Nephron progenitor cell (in vitro differentiated cells): ENCODE measurements at places on chromosomes 3 and 15.

GRCh38 chr3:115713284-115713683 is 90.0 kb downstream of the GAP43 start:
- no peaks in the 10 kb centered on the region for H3K4me1 ChIP-seq
- H3K36me3 ChIP-seq: no peaks in the 10 kb centered on the region
- no peak overlapping the region for H3K4me3 ChIP-seq
- H3K27me3 ChIP-seq: no peaks in the 10 kb centered on the region
- no peak overlapping the region for H3K27ac ChIP-seq
- DNase-seq: no peak

DNA sequence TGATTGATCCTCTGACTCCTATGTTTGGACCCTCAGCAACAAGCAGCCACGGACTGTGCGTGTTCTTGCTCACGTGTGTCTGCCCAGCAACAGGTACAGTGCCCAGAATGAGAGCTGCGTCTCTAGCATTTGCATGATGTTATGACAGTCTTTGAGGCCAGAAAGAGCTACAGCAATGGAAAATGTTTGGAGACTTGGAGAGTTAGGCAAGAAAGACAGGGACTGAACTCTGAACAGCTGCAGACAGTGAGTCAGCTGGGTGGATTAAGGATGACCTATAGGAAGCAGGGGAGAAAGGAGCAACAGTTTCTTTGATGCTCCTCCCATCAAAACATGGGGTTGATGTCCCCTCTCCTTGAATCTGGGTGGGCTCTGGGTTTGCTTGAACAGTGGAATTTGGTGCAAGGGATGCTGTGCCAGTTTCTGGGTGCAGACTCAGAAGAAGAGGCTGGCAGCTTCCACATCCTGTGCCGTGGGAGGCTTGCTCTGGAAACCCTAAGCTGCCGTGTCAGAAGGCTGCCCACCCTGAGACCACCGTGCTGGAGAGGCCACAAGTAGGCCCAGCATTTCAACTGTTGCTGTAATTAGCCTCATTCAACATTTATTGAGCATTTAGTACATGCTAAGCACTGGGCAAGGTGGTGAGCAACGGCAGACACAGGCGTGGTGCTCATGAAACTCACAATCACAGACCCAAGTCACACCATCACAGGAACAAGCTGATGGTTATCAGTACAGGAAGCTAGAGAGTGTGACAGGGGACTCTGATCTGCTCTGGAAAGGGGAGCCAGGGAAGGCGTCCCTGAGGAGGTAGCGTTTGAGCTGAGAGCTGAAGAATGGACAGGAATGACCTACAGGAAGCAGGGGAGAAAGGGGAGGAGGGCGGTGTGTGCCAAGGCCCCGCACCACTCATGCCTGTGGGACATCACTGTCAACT is 21.7 kb downstream of the CCR9 start:
- DNase-seq: no peak
- H3K36me3 ChIP-seq: peaks cover 5% of the 10 kb centered on the region
- no peak overlapping the region for H3K27ac ChIP-seq
- H3K4me3 ChIP-seq: no peak overlapping the region
- no peaks in the 10 kb centered on the region for H3K4me1 ChIP-seq

GRCh38 chr3:46609212-46609721 is 3.1 kb upstream of the FAM240A start:
- H3K4me1 ChIP-seq: peaks cover 65% of the 10 kb centered on the region
- H3K36me3 ChIP-seq: no peaks in the 10 kb centered on the region
- H3K27me3 ChIP-seq: peaks cover 7% of the 10 kb centered on the region
- no peak for DNase-seq

DNA sequence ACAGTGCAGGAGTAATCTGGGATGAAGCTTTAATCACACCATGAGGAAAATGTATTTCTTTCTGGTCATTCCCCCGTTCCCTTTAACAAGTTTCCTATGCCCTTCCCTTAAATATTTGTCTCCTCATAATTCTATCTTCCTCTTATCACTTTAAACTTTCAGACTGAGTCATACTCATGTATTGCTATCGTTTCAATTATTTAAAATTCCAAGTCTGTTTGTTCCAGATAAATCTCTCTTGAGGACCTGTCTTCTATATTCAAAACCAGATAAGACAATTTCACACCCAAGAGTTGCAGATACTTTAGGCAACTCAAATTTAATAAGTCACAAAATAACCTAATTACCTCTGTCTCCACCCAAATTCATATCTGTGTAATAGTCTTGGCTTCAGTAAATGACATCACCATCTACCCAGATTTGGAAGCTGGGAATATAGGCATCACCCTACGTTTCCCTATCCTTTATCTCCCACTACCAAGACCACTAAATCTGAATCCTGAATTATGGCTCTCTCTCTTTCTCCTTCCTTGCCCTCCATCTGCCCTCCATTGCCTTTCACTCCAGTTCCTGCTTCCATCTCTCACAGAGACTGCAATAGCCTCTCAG is 220.1 kb downstream of the PYDC2 start:
- no peak overlapping the region for H3K27ac ChIP-seq
- H3K27me3 ChIP-seq: no peaks in the 10 kb centered on the region
- no peaks in the 10 kb centered on the region for H3K4me1 ChIP-seq
- no peak for DNase-seq

DNA sequence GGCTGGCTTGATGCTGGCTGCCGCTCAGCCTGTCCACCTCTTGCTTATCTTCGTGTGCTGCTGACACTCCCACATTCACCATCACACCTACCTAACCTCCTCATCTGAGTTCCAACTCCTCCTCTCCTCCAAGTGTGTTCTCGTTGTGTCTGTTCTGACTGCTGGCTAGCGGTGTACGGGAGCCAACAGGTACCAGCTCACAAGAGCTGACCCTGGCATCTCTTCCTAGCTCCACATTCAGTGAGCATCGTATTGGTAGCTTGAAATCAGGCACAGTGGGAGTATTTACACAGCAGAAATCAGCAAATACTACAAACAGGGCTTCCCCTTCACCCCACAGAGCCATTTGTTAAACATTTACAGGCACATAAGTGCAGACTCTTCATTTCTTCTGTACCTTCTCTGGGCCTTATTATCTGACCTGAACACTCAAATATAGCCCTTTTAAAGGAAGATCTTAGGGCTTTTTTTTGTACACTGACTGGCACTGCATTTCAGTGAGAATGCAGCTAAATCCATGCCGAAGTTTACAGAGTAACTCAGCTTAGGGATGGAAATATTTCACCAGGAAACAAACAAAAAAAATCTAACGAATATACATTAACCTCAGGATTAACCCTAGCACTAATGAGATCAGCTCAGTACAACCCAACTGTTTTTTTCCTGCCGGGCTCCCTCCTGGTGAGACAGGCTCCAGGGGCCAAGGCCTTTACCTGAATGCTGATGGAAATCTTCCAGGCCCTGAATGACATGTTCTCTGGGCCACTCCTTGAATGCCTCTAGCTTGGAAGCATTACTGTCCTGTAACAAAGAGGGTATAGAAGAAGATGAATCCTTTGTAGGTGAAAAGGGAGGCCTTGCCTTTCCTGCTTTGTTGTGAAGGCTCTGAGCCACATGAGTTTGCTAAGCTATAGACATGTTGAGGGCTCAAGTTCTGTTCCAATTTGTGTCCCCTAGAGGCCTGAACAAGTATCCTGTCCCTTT is 150.5 kb upstream of the LPP start:
- H3K4me1 ChIP-seq: peaks cover 42% of the 10 kb centered on the region
- H3K27me3 ChIP-seq: peaks cover 4% of the 10 kb centered on the region
- DNase-seq: no peak
- H3K4me3 ChIP-seq: no peak overlapping the region

DNA sequence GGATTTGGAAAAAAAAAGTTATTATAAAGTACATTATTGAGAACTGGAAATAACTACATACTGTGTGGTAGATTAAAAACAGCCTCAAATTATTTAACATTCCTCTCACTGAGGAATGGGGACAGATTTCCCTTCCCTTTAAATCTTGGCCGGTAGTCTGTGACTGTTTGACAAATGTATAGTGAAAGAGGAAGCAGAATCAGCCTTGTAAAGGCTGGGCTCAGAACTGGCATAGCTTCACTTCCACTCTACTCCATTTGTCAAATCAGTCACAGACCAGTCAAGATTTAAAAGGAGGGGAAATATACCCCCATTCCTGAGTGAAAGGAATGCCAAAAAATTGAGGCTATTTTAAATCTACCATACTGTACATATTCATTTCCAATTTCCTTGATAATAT is 18.2 kb upstream of the B4GALT4 start:
- H3K4me3 ChIP-seq: no peak overlapping the region
- no peak overlapping the region for H3K27ac ChIP-seq
- no peaks in the 10 kb centered on the region for H3K36me3 ChIP-seq
- H3K4me1 ChIP-seq: peaks cover 14% of the 10 kb centered on the region
- H3K27me3 ChIP-seq: peaks cover 10% of the 10 kb centered on the region

DNA sequence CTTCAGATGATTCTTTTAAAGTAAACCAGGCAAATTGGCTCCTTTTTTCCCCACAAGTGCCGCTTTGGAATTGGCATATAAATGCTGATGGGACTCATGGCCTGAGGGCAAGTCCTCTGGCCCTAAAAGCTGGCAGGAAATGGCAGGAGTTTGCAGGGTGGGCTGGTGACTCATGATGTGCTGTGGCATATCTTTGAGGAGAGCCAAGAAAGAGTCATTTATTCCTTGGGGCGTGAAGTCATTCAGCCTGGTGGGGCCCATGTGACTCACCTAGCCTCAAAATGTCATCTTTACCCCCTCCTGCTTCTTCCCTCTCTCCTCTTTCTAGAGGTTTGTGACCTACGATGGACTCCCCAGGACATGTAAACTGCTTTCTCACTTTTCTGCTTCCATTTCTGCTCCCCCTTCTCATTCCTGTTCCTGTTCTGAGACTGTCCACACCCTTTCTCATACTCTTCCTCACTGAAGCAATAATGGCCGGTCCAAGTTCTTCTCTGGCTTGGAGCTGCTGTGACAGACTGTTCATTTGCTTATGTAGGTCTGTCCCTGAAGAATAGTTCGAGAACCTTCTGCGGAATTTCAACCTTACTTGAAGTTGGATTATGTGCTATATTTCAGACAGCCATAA is 326.1 kb downstream of the SATB1 start:
- H3K4me3 ChIP-seq: no peak overlapping the region
- DNase-seq: no peak
- H3K36me3 ChIP-seq: peaks cover 33% of the 10 kb centered on the region
- H3K27ac ChIP-seq: no peak overlapping the region
- peaks cover 4% of the 10 kb centered on the region for H3K27me3 ChIP-seq

- H3K4me1 ChIP-seq: peaks cover 26% of the 10 kb centered on the region
- no peak for DNase-seq
- no peak overlapping the region for H3K4me3 ChIP-seq
- H3K27ac ChIP-seq: no peak overlapping the region
- H3K27me3 ChIP-seq: peaks cover 9% of the 10 kb centered on the region
These were observed 21.5 kb upstream of the MYO1E start for GRCh38 chr15:59394166-59394661.

DNA sequence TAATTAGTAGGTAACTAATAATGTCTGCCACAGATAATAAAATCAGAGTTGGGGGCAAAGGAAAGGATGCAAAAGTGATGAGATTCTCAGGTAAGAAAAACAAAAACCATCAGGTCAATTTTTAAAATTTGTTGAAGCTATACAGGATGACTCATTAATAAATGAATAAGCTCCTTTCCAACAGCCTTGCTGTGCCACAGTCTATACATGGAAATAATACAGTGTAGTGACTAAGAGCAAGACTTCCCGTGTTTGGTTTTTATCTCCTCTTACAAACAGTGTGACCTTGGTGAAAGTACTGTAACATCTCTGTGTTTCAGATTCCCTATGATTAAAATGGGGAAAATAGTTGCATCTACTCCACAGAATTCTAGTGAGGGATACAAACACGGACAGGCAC is 331.6 kb downstream of the PYDC2 start:
- H3K4me1 ChIP-seq: no peaks in the 10 kb centered on the region
- H3K36me3 ChIP-seq: peaks cover 7% of the 10 kb centered on the region
- H3K27ac ChIP-seq: no peak overlapping the region
- DNase-seq: no peak

GRCh38 chr15:75808563-75808962 is 34.7 kb upstream of the UBE2Q2 start:
- peaks cover 19% of the 10 kb centered on the region for H3K27me3 ChIP-seq
- H3K27ac ChIP-seq: no peak overlapping the region
- no peaks in the 10 kb centered on the region for H3K4me1 ChIP-seq
- H3K36me3 ChIP-seq: no peaks in the 10 kb centered on the region
- no peak overlapping the region for H3K4me3 ChIP-seq
- DNase-seq: no peak

DNA sequence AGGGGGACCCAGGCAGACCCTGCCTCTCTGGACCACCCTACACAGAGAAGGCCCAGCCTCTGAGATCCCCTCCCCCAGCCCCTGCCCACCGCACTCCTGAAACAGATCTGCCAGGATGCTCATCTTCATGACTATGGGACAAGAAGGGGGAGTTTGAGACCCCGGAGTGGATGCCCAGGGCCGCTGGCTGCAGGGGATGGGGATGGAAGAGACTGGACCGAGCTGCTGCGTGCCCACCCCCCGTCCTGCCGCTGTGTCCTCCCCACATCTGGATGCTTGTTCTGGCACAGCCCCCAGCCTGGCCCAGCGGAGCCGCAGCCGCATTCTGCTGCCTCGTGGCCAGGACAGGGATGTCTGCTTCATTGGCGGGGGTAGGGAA is 30.3 kb upstream of the SEMA3F start:
- peak overlapping the region; percentile 52 for H3K4me3 ChIP-seq
- peaks cover 8% of the 10 kb centered on the region for H3K27me3 ChIP-seq
- peaks cover 64% of the 10 kb centered on the region for H3K4me1 ChIP-seq
- no peak overlapping the region for H3K27ac ChIP-seq
- DNase-seq: no peak
- H3K36me3 ChIP-seq: peaks cover 2% of the 10 kb centered on the region

DNA sequence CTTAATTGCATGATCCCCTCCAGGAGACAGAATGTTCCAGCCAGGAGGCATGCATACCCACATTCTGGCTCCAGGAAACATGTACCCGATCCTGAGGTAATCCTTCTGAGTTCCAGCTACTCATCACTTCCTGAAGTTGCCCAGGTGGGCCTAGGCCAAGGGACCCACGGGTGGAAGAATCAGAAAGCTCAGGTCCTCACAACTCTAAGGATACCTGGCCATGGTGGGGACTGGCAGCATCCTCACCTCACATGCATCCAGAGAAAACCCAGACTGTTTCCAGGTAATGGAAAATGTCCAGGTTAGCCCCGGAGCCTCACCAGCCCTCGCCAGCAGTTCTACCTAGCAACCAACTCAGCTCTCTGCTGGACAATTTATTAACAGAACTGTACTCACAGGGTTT is 78.2 kb downstream of the DAPK2 start:
- peaks cover 27% of the 10 kb centered on the region for H3K36me3 ChIP-seq
- no peak overlapping the region for H3K27ac ChIP-seq
- peaks cover 32% of the 10 kb centered on the region for H3K4me1 ChIP-seq

DNA sequence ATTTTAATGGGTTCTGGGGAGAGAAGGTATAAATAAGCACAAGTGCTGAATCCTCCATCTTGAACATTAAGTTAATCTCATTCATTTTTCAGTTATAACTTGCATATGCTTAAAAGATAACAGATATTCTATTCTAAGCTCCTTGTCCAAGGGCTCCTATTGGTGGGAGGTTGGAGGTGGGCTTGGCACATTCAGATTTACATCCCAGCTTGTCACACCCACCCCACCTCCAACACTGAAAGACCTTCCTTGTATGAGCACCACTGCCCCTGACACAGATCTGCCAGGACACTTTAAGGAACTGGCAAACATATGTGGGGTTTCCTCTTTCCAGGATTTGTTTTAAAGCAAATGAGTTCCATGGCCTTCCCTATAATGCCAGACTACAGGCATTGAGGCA is 30.6 kb downstream of the HOMER2 start:
- H3K27me3 ChIP-seq: peaks cover 6% of the 10 kb centered on the region
- no peaks in the 10 kb centered on the region for H3K36me3 ChIP-seq
- no peak overlapping the region for H3K4me3 ChIP-seq

GRCh38 chr15:34588046-34588674 is 4.7 kb upstream of the GOLGA8B start:
- H3K27ac ChIP-seq: peak overlapping the region; percentile 34
- no peaks in the 10 kb centered on the region for H3K36me3 ChIP-seq
- peaks cover 20% of the 10 kb centered on the region for H3K4me1 ChIP-seq
- peak overlapping the region; percentile 80 for H3K4me3 ChIP-seq
